ENCODE measurements at places on chromosomes 5 and 9.

GRCh38 chr5:96141749-96142148 is 180.1 kb upstream of the ELL2 start:
- DNase-seq = no peak

DNA sequence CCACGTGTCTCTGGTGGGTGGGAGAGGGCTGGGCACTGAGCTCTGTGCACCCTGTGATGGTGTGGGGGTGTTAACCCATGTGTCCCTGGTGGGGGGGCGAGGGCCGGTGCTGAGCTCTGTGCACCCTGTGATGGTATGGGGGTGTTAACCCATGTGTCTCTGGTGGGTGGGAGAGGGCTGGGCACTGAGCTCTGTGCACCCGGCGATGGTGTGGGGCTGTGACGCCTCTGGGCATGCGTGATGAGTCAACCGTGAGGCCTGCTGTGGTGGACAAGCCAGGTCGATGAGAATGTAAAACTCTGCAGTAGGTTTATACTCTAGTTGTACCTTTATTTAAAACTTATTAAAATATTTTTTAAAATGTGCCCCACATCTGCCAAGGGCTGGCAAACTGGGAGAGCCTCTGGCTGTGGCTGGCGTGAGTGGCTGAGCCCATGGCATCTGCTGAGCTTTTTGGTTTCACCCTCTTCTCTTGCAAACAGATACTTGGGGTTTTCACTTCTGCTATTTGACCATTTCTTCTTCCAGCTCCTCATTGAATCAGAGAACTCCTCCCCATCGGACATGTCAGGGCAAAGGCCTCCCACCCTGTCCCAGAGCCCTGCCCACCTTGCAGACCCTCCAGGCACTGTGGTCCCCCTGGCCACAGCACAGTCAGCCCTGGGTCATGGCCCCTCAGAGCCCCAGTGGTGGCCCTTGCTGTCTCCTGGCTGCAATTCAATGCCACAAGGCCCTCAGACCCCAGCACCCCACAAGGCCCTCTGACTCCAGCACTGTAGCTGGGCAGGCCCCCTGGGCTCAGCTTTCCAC is 18.5 kb upstream of the EXOC3 start:
- no peak for DNase-seq

DNA sequence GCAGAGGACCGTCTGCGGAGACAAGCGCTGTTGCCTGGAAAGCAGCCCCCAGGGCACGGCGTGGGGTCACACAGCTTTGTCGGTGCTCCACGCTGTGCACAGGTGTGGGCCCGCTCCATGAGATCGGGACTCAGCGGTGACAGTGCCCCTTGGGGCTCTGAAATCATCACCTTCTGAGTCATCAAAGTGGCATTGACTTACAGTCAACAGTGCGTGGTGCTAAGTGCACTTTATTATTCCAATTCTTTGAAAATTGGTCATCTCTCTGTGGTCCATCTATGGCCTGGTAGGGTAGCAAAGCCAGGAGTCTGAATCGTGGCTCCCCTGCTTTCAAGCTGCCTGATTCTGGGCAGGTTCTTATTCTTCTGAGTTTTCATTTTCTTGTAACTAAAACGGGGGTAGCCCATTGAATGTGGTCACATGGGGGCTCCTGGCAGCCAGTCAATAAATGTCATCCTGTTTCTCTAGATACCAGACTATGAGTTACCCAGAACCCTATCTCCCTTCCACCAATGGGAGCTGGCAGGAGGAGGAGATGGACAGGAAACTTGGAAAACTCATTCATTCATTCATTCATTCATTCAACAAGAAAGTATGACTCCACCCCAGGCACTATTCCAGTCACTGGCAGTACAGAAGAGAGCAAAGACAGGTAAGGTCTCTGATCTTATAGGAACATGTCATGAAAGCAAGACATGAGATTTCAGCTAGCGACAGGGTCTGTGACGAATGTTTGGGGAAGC is 20.3 kb upstream of the UNC5A start:
- no peak for DNase-seq

- no peak for DNase-seq
Measured at GRCh38 chr9:75041041-75041440, 12.9 kb upstream of the CARNMT1 start.

DNA sequence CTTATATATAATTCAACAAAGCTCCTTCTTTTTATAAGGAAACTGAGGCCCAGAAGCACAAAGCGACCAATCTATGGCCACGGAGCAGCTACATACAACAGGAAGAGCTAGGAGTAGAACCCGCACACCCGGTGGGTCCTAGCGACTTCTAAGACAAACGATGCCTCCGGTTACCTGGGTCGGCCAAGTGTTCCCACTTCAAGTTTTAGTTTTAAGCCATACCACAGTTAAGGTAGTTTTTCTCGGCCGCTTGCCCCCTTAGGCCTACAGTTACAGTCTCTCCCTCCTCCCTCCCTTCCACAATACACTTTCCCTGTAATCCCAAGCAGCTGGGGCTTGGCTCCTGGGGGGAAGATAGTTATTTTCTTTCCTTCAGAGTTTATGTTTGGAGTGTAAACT is 533 bp downstream of the SREK1IP1 start:
- DNase-seq = no peak

DNA sequence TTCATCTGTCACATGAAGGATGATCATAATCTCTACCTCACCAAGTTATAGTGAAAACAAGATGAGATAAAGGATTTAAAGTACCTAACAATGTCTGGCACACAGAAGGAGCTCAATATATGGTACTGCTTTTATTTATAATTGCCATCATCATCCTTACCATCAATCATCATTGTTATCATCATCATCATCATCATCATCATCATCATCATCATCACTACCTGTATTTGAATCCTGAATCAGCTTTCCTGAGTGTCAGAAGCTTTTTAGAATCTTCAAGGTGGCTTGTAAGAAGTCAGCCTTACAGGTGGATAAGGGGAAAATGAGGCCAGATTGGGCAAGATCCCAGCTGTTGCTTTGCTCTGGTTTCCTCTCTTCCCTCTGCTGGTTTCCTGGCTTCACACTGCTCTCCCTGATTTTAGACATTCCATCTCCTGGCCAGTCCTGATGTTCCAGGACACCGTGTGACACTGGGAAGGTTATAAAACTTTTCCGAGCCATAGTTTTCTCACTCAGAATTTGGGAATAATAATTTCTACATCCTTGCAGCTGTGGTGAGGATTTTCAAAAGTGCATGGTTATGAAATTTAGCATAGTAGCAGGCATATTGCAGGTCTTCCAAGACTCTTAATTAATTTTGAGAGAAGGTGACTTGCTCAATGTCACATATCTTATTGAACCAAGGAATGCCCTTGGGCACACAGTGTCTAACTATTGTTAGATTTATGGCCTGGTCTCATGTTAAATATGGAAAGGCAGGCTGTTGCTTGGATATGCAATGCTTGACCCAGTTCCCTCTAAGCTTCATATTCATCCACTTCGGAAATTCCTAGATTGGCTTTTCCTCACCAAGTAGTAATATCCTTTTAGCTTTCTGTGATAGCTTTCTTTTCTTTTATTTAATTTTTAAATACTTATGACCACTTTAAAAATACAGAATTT is 160.7 kb downstream of the TMEM38B start:
- no peak for DNase-seq

DNA sequence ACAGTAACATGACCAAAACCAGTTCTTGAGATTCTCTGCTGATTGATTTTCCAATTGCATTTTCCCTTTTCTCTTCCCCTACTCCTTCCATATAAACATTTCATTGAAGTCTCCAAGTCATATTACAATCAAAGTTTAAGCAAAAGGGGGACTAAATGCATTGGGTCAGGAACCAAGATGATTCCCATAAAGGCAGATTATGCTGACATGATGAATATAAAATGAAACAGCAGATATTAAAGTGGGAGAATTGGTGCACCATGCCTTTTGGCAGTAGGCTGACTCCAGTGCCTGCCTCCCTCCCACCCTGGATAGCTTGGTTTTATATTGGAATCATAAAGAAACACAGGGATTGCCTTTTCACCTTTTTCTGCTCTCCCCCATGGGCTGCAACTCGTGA is 118.4 kb downstream of the ASTN2 start:
- DNase-seq = no peak

DNA sequence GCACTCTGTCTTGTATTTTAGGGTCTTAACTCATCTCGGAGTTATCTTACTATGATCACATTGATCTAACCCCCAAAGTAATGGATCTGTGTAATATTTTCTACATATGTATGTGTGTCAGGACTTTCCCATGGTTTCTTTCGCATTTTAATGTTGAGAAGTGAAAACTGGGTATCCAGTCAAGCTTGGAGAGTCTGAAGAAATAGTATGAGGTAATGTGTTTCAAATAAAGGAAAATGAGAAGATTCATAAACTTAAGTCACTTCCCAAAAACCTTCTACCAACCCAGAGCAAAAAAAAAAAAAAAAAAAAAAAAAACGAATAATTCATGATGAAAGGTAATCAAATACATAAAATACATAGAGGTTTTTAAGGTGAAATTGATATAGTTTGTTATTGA is 187.8 kb upstream of the VCAN start:
- no peak for DNase-seq
